ENCODE measurements at places on chromosomes 13 and 19. TPM values are rescaled to one million over a fixed set of nuclear protein-coding genes. Genes with fewer than 3 reads are reported as not detected.

Gene PRX
- 7.6 TPM for total RNA-seq

DNA sequence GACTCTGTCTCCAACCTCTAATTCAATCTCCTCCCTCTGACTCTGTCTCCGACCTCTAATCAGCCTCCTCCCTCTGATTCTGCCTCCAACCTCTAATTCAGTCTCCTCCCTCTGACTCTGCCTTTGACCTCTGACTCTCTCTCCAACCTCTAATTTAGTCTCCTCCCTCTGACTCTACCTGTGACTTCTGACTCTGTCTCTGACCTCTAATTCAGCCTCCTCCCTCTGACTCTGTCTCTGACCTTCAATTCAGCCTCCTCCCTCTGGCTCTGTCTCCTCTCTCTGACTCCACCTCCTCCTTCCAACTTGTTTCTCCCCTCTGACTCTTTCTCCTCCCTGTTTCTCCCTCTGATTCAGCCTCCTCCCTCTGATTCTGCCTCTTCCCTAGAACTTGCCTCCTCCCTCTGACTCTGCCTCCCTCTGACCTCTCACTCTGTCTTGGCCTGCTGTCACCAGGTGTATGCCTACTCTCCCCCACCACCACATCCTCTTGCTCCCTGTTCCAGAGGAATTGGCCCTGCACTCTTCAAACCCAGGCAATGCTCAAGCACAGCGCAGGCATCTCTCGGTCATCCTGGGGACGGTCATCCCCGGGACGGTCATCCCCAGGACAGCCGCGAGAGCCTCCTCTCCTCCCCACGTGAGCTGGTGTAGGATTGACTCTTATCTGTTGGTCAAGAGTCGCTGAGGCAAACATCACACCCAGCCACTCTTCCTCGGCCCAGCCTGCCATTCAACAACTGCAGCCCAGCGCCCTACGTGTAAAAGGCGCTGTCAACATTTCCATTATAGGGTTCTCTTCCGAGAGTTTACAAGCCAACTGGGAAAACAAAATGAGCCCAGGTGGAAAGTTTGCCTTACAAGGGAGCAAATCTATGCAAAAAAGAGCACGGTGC is 60.2 kb downstream of the ZIC5 start:
- no peak overlapping the region for H3K27ac ChIP-seq
- H3K36me3 ChIP-seq: no peaks in the 10 kb centered on the region
- DNase-seq: no peak
- H3K4me1 ChIP-seq: no peaks in the 10 kb centered on the region
- H3K4me3 ChIP-seq: no peak overlapping the region

DNA sequence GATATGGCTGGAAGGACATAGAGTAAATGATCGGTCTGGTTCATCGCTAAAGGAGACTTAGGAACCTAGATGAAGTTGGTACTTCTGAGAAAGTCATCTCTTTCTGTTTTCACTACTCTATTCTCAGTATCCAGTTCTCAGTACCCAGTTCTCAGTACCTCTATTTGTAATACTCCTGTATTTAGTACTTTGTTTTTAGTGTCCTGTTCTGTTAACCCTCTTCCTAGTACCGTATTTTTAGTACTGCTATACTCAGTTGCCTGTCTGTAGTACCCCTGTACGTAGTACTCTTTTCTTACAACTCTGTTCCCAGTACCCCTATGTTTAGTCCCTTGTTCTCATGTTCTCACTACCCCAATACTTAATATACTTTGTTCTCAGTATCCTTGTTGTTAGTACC is 1.2 kb downstream of the RFXAP start:
- H3K27me3 ChIP-seq: no peaks in the 10 kb centered on the region
- peak overlapping the region; percentile 81 for H3K4me3 ChIP-seq
- DNase-seq: no peak
- peaks cover 3% of the 10 kb centered on the region for H3K4me1 ChIP-seq

DNA sequence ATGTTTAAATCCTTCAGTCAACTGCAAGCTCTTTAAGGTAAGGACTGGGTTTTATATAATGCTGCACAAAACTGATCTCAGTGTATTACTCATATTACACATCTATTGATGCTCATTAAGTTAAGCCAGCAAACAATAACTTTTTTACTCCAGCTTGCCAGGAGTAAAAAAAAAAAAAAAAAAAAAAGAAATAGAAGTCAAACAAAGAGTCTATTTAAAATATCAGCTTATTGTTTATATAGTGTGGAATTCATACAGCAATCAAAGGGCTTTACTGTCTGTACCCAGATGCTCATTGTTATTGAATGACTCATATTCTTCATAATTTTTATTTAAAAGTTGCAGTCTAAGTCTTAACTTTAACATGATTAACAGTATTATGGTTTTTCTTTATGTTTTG is 21.8 kb upstream of the KBTBD7 start:
- no peak for DNase-seq
- H3K4me3 ChIP-seq: no peak overlapping the region
- H3K36me3 ChIP-seq: no peaks in the 10 kb centered on the region
- no peak overlapping the region for H3K27ac ChIP-seq
- H3K4me1 ChIP-seq: no peaks in the 10 kb centered on the region

Gene RGS9BP
- total RNA-seq: not detected

Gene CEACAM21
- 1.6 TPM for total RNA-seq

Gene CBY2
- total RNA-seq: not detected

Gene CRYL1
- 41.4 TPM for total RNA-seq

Gene NECTIN2
- total RNA-seq: 97.8 TPM

DNA sequence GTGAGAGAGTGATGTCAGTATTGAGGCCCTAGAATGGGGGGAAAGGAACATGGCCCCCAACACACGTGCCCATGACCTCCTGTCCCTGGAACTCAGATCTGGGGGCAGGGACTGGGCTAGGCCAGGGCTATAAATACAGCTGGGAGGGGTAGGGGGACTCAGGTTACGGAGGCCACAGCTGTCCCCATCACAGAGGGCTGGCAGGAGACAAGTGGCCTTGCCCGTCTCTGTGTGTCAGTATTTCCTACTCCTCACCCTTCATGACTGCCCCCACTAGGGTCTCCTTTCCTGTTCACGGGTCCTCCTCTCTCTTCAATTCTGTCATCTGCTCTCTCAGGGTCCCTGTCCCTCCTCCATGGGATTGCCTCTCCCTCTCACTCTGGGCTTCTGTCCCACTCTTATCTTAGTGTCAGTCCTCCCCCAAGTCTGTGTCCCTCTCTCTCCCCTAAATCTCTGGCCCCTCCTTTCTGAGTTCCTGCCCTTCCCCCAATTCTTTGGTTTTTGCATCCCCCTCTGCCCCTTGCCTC is 687 bp upstream of the HRC start:
- H3K27me3 ChIP-seq: no peaks in the 10 kb centered on the region
- no peaks in the 10 kb centered on the region for H3K4me1 ChIP-seq
- H3K36me3 ChIP-seq: no peaks in the 10 kb centered on the region
- H3K4me3 ChIP-seq: no peak overlapping the region
- no peak overlapping the region for H3K27ac ChIP-seq

Gene PGLYRP1
- total RNA-seq: not detected

Gene CYP4F11
- 3.9 TPM for total RNA-seq

DNA sequence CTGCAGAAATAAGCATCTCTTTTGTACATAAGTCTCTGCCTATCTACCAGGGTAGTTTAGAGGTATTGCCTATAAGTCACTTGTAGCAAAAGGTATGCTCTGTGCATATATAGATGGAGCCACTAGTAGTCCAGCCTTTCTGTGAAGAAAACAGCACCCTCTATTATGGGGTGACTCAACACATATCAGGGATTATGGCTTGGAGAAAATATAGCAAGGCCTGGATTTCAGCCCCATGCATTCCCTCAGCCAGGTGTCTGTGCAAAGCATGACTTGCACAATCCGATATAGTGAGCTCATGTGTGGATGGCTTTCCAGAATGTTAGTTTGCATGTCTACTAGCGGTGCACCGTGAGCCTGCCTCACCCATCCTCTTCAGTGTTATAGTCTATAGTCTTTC is 13.4 kb upstream of the NALCN start:
- no peak overlapping the region for H3K27ac ChIP-seq
- H3K4me3 ChIP-seq: no peak overlapping the region
- no peaks in the 10 kb centered on the region for H3K4me1 ChIP-seq

Gene C1QTNF9B
- total RNA-seq: not detected

DNA sequence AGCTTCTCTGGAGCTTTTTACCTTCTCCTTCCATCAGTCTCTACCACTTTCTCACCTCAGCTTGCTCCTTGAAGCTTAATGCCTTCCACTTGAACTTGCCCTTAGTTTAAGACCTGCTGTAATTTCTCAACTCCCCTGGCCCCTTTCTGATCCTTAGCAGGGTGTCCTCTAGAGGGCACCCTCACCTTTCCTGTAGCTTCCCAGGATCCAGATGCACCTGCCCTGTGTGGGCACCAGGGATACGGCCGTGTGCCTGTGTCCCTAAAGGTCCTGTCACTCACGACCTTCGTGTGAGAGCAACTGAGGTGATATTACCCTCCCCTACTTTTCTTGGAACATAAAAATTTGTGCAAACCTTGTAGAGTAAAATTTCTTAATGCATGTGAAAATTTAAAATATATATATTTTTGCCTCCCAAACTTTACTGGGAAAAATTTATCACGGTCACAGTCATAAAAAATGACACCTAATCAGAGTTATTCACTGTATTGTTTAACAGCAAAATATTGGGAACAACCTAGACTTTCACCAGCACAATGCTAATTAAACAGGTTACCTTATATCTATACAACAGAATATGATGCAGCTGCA is 46.4 kb downstream of the PSG3 start:
- H3K27me3 ChIP-seq: no peaks in the 10 kb centered on the region
- H3K4me1 ChIP-seq: no peaks in the 10 kb centered on the region
- H3K27ac ChIP-seq: no peak overlapping the region
- H3K36me3 ChIP-seq: no peaks in the 10 kb centered on the region
- H3K4me3 ChIP-seq: no peak overlapping the region

GRCh38 chr13:64925727-64926126 is 2304.4 kb downstream of the PCDH9 start:
- H3K36me3 ChIP-seq: no peaks in the 10 kb centered on the region
- H3K4me3 ChIP-seq: no peak overlapping the region
- no peaks in the 10 kb centered on the region for H3K27me3 ChIP-seq

Gene ZNF317
- 24.6 TPM for total RNA-seq

Gene ACOD1
- not detected for total RNA-seq

Gene B3GNT3
- 1.9 TPM for total RNA-seq

Gene WDR88
- not detected for total RNA-seq

DNA sequence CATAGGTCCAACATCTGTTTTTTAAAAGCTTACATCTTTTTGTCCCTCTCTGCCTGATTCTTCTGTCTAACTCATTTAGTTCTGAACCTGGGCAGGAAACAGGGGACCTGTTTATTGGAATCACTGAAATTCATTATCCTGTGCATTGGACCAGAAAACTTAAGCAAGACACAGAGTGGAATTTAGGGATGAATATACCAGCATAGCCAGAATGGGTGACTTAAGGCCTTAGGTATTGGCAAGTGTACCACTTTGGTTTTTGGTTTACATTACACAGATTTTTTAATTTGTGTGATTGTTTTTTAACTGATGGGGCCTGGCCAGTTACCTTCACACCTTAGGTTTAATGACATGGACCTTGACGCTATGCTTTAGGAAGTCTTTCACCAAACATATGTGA is 232.5 kb downstream of the GPC5 start:
- H3K4me1 ChIP-seq: no peaks in the 10 kb centered on the region
- no peak overlapping the region for H3K27ac ChIP-seq
- no peaks in the 10 kb centered on the region for H3K27me3 ChIP-seq
- H3K4me3 ChIP-seq: no peak overlapping the region

DNA sequence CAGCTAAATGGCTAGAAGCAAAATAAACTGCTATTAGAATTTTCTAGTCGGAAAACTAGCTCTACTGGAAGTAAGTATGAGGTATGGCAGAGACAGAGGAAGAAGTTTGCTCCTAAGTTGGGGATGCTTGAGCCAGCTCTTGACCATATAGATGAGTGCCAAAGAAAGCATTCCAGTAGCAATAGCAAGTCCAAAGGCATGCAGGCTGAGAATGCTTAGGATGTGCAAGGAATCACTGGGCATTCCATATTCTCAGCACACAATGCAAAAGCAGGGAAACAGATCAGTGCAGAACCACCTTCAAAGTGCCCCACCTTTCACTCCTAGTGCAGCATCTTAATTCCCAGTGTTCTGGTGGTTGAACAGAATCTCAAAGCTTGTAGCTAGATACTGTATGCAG is 32.9 kb downstream of the SERTM1 start:
- H3K4me1 ChIP-seq: no peaks in the 10 kb centered on the region
- no peak overlapping the region for H3K27ac ChIP-seq
- no peaks in the 10 kb centered on the region for H3K27me3 ChIP-seq

DNA sequence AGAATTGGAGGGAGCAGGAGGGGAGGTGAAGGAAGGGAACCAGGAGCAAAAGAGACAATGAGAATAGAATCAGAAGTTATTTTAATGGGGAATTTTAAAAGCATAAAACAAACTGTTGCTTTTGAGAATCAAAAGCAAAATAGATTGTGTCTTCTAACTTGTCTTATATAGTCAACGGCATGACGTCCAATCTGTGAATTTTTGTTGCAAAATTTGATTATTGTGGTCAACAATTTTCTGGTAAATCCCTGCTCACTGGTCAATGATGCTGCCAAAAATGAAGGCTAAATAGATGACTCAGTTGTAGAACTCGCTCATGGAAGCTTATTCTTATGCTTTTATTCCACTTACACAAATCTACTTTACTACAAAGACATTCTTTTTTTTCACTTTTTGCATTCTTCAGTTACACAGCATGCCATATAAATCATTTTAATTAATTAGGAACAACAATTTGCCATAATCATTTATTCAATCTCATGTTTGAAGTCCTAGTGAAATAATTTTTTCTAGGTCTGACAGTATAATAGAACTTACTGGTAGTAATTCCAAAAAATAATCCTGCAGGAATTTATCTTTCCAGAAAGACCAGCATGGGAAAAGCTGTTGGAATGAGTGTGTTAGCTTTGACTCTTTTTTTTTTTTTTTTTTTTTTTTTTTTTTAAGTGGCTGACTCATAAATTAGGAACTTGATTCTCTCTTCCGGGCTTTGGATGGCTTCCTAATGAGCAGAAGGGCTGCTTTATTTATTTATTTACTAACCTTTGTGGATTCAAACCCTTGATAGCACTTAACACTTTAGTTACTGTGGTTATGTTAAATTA is 256.9 kb downstream of the SPRY2 start:
- no peak overlapping the region for H3K4me3 ChIP-seq
- H3K36me3 ChIP-seq: no peaks in the 10 kb centered on the region
- DNase-seq: no peak
- no peaks in the 10 kb centered on the region for H3K4me1 ChIP-seq
- no peaks in the 10 kb centered on the region for H3K27me3 ChIP-seq

DNA sequence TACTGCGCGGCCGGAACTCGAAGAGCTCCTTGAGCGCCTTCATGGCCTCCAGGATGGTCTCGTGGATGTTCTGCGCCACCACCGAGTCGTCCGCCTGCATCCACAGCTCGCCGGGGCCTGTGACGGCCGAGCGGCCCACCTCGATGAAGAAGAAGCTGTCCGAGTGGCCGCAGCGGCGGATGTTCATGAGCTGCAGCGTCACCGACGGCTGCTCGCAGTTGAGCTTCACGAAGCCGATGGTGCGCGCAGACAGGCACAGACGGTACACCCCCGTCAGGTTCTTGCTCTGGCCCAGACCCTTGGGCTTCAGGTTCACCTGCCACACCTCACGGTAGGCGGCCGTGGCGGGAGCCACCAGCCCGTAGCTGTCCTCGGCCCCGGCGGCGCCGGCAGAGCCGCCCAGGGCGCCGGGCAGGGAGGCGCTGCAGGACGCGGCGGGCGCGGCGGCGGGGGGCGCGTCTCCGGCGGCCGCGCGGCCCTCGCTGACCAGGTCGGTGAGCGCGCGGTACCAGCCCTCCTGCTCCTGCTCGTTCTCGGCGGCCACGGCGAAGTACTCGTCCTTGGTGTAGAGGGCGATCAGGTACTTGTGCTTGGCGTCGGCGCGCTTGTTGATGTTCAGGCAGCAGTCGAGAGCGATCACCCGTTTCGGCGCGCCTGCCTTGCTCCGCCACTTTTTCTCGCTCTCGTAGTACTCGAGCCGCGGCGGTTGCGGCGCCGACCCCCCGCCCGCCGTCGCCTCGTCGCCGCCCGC is 1.1 kb downstream of the IRS2 start:
- H3K27me3 ChIP-seq: no peaks in the 10 kb centered on the region
- H3K36me3 ChIP-seq: peaks cover 17% of the 10 kb centered on the region
- H3K4me1 ChIP-seq: peaks cover 3% of the 10 kb centered on the region
- peak; percentile 82 for DNase-seq
- H3K4me3 ChIP-seq: peak overlapping the region; percentile 76
